ENCODE measurements at places on chromosomes 7 and 10.

DNA sequence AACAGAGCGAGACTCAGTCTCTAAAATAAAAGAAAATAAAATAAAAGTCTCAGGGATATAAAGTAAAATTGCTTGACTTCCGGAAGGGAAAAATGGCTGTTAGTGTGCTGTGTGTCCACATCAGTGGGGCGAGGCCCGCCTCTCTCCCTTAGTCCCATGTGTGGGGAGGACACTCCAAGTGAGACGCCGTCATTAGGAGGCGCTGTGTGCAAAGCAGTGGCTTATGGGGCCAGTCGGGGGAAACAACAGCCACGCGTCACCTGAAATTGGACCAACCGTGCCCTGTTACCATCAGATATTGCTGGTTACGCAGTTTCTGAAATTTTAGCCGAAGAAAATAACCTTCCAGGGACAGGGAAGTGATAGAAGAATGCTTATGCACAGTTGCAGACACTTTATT is 15.8 kb downstream of the SFXN4 start:
- no peak for DNase-seq

DNA sequence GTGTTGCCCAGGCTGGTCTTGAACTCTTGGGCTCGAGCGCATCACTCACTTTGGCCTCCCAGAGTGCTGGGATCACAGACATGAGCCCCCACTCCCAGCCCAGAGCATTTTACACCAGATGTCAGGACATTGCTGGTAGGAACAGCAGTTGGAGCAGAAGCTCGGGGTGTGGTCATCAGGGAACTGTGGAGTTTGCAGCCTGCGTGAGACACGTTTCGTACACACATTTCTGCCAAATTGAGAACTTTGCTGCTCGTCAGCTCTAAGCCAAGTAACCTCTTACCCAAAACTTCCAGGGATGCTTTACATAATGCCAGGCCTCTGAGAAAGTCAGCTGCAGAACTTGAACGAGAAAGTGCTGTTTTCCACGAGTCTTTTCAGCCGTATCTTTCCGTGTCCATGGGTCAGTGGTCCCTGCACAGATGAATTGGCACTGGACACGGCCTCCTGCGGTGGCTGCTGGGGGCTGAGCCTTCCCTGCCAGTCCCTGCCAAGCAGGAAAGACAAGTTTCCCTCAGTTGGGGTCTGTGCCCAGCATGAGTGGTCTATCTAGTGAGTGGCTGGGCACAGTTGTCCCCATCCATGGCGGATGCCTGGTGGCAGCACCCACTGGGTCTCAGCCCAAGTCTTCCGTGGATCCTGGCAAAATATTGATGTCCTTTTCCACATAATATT is 54.4 kb downstream of the DNAJB6 start:
- no peak for DNase-seq

- no peak for DNase-seq
Measured at GRCh38 chr10:48279081-48279751, 4.7 kb upstream of the FRMPD2 start.

DNA sequence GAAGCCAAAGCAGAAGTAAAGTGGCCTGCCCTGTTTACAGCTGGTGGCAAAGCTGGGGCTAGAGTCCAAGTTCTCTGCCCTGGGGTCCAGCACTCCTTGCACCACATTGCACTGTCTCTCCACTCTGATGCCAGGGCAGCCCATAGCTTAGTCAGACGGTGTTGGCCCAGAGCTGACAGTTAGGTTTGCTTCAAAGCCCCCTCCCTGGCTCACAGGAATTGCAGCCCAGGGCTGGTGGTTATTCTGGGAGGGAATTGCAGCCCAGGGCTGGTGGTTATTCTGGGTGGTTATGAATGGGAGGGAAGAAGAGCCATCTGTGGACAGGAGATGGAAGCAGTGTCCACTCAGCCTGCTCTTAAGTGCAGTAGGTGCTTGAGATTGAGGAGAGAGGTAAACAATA is 88.9 kb downstream of the SCRN1 start:
- no peak for DNase-seq

DNA sequence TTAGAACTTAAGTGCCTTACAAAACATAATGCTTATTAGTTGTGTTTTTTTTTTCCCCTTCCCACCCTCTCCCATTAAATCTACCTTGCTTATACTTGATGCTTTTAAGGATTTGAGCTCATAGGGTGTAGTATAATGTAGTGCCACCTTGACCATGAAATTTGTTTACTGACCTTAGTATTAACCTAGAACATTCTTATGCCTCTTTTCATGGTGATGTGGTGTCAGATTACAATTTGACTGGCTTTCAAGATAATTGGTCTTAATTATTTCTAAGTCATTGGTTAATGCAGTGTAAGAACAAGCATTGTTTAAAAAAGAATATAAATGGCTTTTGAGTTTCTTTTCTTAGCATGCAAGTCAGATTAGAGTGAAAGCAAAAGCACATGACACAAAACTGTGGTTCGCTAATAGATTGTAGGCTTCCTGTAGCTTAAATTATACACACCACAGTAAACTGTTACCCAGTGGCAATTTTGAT is 61.8 kb downstream of the ADD3 start:
- no peak for DNase-seq

DNA sequence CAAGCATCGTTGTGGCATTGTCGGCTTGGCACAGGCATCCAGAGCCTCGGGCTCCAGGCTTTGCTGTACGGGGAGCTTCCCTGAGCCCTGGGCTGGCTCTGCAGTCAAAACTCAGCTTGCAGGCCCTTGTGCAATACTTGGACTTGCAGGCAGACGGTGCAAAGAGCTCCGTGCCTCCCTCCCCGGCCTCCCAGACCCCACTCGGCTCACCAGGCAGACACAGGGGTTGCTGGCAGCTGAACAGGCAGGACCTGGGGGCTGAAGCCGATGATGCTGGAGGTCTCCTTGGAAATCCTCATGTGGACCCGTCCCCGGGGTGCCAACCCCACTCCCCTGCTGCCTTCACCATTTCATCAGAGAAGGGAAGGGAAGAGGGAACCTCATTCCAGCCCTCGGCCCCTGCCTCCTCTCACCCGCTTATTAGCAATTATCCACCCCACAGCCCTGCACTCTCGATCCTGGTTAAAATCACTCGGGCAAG is 59.6 kb upstream of the GNA12 start:
- DNase-seq = no peak

DNA sequence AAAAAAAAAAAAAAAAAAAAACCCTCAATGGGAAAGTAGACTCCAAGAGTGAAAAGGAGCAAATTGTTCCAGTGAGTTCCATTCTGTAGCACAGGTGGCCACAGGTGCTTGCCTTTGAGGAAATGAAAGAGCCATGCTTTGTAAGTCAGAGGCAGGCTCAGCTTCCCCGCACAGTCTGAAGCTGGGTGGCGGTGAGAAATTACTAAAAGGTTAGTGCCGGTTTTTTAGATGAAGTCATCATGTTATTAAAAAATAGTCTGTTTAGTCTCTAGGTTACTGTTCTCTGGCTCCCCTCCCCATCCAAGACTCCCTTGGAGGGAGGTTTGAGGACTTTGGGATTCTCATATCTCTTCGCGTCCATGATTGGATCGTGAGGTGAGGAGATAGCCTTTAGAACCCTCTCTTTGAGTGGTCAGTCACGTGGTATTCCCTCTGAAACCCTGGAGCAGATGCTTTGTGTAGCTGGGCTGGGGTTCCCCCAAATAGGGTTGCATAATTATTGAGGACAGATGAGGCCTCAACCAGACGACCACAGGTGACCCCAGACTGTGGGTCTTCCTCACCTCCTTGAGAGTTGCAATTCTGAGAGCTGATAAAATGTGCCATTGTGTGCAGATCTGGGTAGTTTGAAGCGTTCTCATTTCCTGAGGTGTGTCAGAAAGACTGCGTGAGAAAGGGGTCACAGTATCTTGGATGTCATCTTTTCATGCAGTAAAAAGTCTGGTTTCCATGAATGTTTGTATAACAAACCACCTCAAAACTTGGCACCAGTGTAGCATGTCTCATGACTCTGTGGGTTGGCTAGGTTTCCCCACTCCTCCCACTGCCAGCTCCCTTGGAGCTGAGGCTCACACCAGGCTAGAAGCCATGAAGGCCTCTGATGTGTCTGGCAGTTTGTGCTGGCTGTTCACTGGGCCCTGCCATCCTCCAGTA is 27.1 kb downstream of the OGDH start:
- DNase-seq = no peak

- DNase-seq = no peak
Measured at GRCh38 chr7:36468370-36469101, 78.9 kb downstream of the ANLN start.

DNA sequence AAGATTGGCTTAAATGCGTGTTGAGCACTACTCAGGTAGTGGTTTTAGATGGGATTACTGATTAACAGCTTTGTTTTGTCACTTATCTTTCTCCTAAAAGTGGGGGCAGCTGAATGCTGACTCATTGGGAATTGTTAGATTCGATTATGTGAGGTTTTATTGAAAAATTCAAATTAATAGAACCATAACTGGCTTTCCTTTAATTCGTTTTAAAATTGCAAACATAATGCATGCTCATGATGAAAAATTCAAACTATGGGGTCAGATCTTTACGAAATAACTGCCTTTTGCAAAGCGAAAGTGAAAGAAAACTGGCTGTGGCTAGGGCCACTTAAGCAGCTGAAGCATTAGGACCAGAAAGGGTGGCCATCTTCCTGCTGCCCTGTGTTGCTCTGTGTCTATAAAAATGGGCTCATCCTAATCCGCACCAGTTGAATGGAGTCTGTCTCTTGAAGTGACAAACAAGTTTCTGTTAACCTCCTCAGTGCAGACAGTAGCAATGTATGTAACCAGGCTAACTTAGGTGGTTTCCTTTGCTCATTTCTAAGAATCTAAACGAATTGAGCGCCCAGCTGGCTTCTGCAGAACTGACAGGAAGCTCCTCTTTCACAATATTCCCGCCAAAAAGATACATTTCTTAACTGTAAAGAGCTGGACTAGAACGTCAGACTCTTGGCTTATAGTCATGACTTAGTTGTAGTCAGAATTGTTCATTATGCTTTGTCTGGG is 27.8 kb downstream of the DENND10 start:
- no peak for DNase-seq

- no peak for DNase-seq
Measured at GRCh38 chr7:119105381-119105780, 880.9 kb downstream of the ANKRD7 start.

GRCh38 chr10:55786461-55787050 is 574.5 kb downstream of the ZWINT start:
- DNase-seq = no peak

DNA sequence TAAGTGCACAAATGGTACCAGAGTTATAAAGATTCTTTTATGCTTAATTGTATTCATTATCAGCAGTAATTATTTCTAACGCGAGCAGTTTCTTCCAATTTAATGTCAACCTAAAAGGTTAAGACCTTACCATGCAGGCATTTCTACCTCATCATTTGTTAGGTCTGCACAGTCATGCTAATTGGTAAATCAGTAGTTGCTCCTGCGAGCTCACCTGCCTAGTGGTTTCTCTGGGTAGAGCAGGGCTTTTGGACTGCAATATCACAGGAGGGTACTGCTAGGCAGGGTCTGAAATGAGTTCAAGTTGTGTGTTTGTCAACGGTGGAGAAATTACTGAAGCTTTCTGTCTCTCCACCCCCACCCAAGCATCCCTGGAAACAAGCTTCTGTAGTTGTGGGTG is 558.5 kb upstream of the MGMT start:
- DNase-seq = no peak

DNA sequence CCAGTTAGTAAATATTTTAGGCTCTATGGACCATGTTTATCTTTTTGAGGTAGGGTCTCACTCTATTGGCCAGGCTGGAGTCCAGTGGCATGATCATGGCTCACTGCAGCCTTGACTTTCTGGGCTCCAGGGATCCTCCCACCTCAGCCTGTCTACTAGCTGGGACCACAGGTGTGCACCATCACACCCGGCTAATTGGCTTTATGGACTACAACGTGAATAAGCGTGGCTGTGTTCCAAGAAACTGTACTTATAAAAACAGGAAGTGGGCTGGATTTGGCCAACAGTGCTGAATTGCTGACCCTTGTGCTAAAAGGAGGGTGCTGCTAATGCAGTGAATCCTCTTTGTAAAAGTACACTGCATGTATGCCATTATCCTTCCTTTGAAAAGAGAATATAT is 111.7 kb upstream of the CDK13 start:
- no peak for DNase-seq

DNA sequence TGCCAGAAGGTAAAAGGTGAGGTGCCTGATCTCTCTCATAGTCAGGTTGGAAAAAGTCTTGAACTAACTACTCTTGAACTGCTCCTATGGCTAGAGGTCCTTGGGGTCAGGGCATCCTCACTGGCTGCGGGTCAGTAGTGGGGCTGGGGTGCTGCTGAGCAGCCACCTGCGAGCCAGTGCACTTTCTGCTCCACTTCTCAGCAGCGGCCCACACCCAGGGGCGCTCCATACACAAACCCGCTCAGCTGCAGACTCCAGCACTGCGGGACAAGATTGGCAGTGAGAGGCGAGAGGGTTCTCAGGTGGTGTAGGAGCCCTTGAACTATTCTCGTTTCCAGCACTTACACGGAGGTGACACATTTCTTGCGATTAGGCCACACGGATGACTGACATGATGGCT is 6.0 kb downstream of the ABCA13 start:
- DNase-seq = no peak

DNA sequence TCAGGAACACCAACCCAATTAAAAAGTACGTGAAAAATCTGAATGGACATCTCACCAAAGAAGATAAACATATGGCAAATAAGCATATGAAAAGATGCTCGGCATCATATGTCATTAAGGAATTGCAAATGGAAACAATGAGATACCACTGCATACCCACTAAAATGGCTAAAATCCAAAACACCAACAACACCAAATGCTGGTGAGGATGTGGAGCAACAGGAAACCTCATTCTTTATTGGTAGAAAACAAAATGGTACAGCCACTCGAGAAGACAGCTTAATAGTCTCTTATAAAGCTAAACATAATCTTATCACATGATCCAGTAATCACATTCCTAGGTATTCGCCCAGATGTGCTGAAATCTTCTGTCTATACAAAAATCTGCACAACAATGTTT is 13.1 kb downstream of the RSU1 start:
- DNase-seq = no peak

- DNase-seq = no peak
Measured at GRCh38 chr7:30977896-30978564, 14.3 kb downstream of the GHRHR start.

DNA sequence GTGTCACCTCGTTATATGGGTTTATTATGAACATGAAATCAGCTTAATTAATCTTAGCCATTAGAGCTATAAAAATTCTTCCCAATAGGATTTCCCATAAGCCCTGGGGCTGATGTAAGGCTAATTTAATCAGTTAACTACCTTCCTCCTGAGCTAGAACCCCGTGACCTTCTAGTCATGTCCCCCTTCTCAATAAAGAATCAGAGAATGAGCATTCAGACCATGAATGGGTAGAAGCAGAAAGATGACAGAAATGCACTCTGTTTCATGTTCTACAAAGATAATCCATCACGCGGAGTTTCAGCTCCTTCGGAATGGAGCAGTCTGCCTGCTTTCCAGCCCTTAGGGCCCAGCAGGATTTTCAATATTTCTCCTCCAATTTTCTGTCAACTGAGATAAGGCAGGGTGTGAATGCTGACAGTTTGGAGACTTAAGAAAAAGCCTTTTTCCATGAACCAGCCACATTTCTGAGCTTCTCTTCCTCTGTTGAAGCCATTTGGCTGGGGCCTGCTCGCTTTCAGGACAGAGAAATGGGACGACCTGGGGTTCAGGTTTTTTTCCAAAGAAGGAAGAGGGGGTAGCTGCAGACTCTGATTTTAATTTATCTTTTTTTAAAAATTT is 211.0 kb downstream of the NEBL start:
- DNase-seq = no peak
